ENCODE measurements at places on chromosomes 12 and 14.

DNA sequence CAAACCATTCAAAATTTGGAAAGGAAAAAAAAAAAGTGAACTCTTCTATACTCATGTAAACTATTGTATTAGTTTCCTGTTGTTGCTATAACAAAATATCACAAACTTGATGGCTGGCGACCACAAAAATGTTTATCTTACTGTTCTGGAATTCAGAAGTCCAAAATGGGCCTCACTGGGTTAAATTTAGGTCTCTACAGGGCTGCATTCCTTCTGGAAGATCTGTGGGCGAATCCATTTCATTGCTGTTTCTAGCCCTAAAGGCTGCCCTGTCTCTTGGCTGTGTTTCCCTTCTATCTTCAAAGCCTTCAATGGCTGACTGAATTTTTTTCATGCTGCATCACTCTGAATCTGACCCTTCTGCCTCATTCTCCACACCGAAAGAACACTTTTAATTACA lies 105.1 kb upstream of the NAV3 start:
- DNase-seq: no peak

DNA sequence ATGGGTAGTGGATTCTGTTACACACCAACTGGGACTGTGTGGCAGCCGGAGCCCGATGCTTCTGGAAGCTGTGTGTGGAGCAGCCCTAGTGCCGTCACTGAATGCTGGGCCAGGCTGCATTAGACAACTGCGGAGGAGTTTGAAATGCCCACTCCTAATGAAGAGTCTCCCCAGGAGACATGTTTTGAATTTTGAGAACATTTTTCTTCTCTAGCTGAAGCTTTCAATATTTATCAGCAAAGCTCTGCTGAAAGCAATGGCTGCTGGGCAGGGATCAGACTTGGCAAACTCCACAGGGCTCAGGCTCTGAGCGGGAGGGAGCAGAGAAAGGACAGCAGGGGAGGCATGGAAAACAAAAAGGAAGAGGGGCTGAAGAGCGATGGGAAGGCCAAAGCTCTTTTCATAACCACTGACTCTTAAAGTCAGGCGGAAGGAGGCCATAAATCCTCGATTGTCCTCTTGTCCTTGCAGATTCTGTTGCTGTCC lies 189.1 kb downstream of the MON2 start:
- no peak for DNase-seq

DNA sequence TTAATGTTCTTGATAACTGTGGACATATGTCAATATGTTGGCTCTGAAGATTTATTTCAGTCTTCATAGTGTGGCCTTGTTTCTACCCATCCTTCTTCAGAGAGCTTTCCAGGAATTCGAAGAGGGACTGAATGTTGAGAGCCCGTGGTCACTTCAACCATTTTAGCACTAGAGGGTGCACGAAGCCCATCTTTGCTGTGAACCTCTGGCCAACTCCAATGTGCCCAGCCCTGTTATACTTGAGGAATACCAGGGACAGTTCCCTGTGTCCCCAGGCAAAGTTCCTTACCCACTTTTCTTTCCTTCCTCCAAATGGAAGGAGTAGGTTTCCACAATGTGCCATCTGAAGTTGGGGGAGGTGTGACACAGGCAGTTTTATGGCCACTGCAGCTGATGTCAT lies 603.5 kb downstream of the RPL10L start:
- no peak for DNase-seq

GRCh38 chr12:108856428-108857157 lies 790 bp downstream of the SSH1 start:
- DNase-seq: peak; percentile 51

DNA sequence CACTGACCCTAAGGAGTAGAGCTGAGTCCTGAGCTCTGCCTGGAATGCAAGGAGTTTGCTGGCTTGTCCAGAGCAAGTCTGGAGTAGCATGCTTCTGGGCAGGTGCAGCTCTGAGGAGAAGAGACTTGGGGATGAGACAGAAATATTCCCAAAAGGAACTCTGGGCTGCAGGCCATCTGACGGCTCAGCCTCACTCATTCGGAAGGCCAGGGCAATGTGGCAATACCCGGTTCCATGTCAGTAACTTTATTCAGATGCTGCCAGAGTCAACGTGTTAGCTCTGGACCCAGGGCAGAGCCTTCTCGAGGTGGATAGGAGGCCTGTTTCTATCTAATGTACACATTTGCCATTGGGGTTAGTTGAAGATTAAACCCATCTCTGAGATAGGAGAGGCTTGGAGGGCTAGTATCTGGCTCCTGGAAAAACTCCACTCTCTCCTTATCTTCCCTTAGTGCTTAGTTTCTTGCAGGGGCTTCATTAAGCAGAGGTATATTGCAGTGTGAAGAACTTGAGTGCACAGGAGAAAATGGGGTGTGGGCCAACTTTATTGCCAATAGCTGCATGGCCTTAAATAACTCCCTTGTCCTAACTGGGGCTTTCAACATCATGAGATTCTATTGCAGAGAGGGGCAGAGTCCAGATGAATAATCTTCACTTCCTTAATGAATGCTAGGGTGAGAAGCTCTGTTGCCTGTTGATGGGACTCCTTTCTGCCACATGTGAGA lies 65.6 kb downstream of the NTF3 start:
- no peak for DNase-seq

DNA sequence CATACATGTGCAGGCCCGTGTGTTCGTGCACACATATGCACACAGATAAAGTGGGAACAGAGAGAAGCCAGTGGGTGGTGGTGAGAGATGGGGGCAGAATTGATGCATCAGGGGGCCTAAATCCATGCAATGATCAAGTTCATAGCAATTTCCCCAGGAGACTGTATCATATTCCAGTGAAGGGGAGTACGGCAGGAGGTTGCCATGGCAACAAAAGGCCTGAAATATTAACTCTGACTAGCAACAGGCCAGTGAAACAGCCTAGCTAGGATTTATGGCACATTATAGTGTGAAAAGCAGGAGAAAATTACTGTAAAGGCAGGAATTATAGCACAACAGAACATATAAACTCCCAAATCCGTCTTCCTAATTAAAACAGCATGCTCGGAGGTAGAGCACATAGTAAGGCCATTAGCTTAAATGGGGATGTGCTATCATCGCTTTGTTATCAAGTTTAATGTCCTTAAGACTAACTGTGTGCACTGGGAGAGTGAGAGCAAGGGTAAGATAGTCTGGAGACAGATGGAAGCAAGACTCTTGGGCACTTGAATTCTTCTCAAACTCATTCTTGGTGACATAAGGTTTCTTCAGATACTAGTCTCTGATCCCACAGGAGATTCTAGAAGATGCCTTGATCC lies 806.3 kb downstream of the DIO2 start:
- DNase-seq: no peak

DNA sequence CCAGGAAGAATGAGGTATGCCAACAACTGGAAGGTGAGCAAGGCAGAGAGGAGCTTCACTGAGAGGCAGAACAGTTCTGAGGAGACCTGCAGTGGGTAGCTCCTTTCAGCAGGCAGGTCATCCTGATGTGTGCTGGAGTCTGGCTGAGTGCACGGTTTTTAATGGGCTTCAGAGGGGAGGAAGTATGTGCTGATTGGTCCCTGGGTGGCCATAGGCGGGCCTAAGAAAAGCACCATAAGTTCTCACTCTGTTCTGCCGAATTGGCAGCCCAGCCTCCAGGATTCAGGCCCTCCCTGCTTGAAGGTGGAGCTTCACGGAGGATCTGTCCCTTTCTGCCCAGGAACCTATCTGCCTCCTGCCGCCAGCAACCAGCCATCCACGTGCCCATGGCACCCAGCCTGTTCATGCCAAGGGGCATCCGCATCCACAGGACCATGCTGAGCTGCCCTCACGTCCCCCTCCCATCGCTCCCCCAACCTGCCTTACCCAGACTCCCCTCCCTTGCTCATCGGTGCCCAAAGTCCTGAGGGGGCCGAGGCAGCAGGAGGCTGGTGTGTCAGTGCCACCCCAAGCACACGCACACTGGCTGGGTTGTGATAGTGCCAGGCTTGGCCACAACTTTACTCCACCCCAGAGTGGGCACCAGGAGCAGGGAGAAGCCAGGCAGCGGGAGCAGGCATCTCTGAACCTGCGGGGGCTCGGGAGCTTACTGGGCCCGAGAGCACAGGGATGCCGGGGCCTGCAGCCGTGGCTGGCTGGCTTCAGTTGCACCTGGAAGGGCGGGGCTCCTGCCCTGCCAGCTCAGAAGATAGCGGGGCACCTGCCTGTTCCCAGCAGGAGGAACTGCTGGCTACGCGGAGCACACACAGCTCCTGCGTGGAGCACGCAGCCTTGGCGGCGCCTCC lies 608.4 kb upstream of the FOXG1 start:
- no peak for DNase-seq

- no peak for DNase-seq
Measured at GRCh38 chr12:114266536-114266935, 139.4 kb downstream of the TBX5 start.

GRCh38 chr12:105860561-105861207 lies 278.1 kb downstream of the NUAK1 start:
- no peak for DNase-seq

GRCh38 chr12:111870706-111871105 lies 28.7 kb downstream of the MAPKAPK5 start:
- no peak for DNase-seq

DNA sequence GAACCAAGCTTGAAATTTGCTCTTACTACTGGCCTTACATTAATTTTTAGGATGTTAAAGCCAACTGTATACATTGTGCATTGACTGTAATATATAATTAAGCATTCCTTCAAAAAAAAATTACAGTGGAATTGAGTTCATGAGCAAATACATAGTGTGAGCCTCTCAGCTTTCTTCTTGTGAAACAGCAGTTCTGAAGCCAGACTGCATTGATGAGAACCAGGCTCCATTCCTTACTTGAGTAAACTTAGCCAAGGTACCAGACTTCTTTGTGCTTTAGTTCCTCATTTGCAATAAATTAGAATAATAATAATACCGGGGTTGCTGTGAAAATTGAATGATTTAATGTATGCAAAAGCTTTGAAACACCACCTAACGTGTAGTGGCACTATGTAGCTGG lies 169.5 kb downstream of the ANO4 start:
- DNase-seq: no peak

GRCh38 chr12:70854138-70854537 lies 66.4 kb downstream of the PTPRR start:
- no peak for DNase-seq

DNA sequence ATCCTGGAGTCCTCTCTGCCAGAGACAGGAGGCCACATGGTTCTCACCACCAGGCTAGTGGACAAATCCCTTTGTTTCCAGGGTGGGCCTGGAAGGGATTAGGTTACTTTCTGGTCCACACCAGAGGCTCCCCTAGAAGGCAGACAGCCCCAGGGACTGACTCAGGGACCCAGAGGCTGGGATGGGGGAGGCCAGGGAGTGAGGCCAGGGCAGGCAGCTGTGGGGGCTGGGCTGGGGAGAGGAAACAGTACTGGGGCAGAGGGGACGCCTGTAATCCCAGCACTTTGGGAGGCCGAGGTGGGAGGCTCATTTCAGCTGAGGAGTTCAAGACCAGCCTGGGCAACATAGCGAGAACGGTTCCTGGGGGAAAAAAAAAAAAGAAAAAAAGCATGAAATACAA lies 64.7 kb downstream of the TNFAIP2 start:
- no peak for DNase-seq

DNA sequence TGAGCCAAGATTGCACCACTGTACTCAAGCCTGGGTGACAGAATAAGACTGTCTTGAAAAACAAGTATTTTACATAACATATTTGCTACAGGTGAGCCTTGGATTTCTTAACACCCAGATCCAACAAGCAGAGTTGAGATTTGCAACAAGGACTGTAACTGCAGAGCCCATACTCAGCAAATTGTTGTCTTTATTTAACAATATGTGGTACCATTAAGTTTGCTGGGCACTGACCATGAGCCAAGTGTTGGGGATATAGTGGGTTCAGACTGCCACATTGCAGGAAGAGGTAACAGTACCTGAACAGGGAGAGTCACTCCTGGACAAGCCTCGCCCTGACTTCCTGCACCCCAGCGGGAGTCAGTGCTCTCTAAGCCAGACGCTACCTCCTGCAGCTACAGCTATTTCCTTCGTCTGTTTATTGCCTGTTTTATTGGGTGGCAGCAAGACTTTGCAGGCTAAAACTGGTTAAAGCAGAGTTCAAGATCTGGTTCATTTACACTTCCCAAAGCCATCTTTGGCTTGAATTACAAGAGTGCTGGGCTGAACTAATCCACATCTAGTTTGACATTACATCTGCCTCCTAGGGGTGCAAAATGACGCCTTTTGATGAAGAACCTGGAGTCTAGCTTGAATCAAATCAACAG lies 12.5 kb downstream of the AHSA1 start:
- no peak for DNase-seq

DNA sequence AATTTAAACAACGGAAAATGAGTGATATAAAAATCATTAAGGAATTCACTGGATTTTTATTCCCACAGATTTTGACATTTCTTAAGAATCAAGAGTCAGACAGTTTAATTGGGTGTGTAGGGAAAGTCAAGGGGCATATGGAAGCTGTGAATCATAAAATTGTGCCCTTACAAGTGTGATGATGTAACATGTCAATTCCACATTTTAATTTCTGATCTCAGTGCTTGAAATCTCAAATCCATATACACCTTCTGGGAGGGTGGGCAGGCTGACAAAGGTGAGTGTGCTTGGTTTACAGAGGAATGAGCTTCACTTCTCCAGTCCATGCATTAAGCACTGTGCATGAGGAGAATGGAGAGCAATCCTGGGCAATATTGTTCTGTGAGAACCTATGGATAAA lies 1.0 kb upstream of the KRT6A start:
- no peak for DNase-seq

DNA sequence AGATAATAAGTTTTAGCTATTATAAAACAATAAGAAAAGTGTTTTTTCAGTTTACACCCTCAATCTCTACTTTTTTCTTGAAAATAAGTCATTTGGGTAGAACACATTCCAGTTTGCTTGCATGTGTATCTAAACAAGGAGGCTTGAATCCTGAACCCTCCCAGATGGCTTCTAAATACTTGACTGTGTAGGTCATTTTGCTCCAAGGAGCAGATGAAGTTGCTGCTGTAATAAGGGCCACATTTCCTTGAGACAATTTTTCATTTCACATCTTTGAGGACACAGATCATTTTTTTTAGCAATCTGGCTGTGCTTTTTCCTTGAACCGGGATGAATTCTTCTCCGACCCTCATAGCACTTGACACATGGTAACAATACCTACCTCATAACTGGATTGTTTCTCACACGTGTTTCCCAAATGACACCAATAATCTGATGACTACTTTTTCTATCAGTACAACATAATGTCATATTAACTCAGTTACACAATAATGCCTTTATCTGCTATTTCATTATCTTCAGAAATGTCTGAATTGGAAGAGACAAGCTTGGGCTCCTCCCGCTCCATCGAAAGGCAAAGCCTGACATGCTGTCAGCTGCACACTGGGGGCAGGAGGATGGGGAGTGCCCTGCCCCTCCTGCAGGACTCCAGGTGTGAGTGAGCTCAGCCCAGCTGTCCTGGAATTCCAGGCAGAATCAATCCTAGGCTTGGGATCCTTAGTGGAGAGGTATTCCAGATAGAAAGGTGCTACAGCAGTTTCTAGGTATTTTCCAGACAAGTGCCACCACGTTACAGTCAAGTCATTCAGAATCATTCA lies 30.9 kb downstream of the GPHB5 start:
- no peak for DNase-seq

GRCh38 chr12:112122823-112123690 lies 2.3 kb upstream of the TRAFD1 start:
- no peak for DNase-seq

Measured in activated CD8-positive, alpha-beta memory T cell treated with anti-CD3 and anti-CD28 coated beads for 4 hours (primary cell).